ENCODE measurements at places on chromosomes 5 and 9.

DNA sequence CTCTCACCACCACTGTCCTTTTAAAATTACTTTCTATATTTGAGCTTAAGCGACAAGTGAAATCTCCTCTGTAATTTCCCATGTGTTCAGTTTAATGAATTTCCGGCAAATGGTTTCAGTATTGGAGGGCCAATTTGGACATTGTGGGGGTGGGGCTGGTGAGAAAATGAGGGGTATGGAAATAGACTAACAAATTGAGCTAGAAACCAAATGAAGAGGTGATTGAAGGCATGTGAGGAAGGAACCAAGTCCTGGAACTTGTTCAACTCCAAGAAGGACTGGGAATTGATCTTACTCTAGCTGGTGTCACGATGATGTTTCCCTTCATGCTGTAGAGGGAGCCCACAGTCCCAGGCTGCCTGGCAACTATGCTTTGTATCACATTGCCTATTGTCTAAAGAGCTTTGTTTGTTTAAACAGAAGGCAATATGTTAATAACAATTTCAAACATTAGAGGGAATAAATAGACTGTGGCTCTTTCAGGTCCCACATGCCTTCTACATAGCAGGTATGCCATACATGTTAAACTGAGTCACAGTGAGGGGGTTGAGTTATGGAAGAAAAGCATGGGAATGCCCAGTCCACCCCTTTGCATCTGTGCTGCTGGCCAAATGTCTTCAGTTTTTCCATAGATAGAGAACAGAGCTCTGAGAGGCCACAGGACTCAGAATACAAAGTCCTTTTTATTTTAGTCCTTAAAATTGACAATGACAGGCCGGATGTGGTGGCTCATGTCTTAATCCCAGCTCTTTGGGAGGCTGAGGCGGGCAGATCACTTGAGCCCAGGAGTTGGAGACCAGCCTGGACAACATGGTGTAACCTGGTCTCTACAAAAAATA is 25.0 kb upstream of the MATR3 start:
- no peak for DNase-seq

- DNase-seq: no peak
Measured at GRCh38 chr5:170571875-170572852, 68.3 kb downstream of the KCNIP1 start.

GRCh38 chr9:25742256-25742655 is 64.0 kb upstream of the TUSC1 start:
- DNase-seq: no peak

DNA sequence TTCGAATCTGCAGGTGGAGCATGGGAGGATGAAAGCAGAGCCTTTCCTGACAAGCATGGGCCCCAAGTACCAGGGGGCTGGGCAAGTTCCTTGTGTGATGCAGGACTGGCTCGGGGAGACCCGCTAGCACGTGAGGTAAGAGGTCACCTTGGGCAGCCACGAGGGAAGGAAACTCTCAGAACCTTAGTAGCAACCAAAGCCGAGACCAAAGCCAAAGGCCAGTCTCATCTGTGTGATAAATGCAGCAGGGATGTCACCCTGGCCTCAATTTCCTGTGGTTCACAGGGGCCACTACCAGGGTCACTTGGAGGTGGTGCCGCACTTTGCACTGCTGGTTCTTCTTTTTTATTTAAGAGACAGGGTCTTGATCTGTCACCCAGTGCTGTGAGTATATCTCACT is 39.5 kb downstream of the PRRT1B start:
- DNase-seq: no peak

DNA sequence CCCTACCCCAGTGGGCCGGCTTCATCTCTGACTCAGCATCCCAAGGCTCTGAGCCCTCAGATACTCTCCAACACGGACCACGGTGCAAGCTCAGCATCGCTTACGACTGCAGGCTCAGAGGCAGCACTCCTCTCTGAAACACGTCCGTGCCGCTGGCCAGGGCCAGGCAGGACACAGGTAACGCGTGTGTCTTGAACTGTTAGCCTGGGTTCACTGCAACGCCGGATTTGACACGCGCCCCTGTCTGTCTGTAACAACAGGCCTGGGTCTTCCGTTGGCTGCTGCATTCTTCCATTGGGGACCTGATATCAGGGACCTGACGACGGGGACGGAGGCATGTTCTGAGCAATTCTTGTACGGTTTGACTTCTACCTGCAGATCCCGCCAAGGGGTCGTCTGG is 6.4 kb downstream of the SLC6A3 start:
- no peak for DNase-seq

GRCh38 chr9:135178498-135178897 is 91.0 kb downstream of the OLFM1 start:
- no peak for DNase-seq
